Hepatocyte (in vitro differentiated cells): ENCODE measurements at places on chromosomes 16 and 17.

- H3K4me3 ChIP-seq = no peak overlapping the region
- H3K4me1 ChIP-seq = peaks cover 14% of the 10 kb centered on the region
- no peak overlapping the region for H3K27ac ChIP-seq
- DNase-seq = no peak
These were observed 62.0 kb upstream of the TEKT3 start for GRCh38 chr17:15403276-15403939.

- DNase-seq = no peak
- H3K27ac ChIP-seq = no peak overlapping the region
- no peaks in the 10 kb centered on the region for H3K36me3 ChIP-seq
- no peaks in the 10 kb centered on the region for H3K27me3 ChIP-seq
These were observed 60.4 kb downstream of the PRMT7 start for GRCh38 chr16:68371276-68371651.

DNA sequence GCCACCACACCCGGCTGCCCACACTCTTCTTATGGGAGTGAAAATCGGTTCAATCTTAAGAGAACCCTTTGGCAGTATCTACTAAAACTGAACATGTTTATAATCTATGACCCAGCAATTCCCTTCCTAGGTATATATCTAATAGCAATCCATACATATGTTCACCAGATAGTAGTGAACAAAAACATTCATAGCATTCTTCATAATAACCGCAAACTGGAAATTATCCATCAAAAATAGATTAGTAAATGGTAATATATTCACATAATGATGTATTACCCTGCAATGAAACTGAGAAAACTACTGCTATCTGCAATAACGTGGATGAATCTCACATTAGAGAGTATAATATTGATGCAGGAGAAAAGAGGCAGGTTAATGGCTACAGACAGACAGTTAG lies 23.1 kb downstream of the COPRS start:
- H3K36me3 ChIP-seq = no peaks in the 10 kb centered on the region
- no peaks in the 10 kb centered on the region for H3K27me3 ChIP-seq
- H3K4me3 ChIP-seq = no peak overlapping the region
- H3K27ac ChIP-seq = no peak overlapping the region

DNA sequence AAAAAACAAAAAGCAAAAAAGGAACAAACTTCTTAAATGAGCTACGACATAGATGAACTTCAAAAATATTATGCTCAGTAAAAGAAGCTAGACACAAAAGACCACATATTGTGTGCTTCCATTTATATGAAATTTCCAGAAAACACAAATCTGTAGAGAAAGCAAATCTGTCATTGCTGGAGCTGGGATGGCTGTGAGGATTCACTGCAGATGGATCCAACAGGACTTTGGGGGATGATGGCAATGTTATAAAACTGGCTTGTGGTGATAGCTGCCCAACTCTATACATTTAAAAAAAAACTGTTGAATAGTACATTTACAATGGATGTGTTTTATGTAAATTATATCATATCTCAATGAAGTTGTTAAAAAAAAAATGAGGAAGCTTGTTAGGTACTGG lies 52.6 kb upstream of the MAP3K14 start:
- no peak overlapping the region for H3K4me3 ChIP-seq
- no peak overlapping the region for H3K27ac ChIP-seq
- DNase-seq = no peak
- H3K4me1 ChIP-seq = peaks cover 10% of the 10 kb centered on the region
- no peaks in the 10 kb centered on the region for H3K36me3 ChIP-seq
- no peaks in the 10 kb centered on the region for H3K27me3 ChIP-seq

DNA sequence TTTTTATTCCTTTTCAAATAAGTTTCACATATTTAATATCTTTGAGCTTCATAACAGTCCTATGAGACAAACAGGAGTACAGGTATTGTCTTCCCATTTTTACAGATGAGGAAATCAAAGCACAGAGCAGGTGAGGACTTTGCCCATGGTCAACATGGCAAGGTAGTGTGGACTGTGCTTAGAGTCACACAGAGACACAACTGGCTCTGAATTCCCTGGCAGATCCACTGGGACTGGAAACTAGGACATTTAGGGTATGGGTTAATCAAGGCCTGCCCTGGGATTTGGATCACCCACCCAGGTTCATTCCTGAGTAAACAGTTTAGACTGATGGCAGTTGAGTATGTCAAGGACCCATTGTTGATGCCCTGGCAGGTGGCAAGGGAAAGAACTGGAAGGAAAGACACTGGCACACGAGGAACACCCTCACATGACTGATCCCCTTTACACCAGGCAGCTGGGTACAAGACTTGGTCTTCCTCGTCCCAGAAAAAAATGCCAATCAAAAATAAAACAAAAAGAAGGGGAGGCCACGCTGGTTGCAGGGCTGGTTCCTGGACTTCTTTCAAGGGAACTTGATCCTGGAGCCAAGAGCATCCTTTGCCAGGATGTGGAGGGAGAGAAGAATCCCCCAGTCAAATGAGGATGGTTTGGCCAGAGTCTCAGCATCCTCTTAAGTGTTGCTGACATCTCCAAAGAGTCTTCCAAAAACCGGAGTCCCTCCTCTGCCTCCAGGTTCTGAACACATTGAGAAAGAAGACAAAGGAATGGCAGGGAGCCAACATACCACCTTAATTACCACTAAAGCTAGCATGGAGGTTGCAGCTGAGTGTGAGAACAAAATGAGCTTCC lies 34.9 kb downstream of the CHD9 start:
- no peaks in the 10 kb centered on the region for H3K36me3 ChIP-seq
- DNase-seq = peak; percentile 32
- H3K27me3 ChIP-seq = no peaks in the 10 kb centered on the region
- peak overlapping the region; percentile 89 for H3K27ac ChIP-seq
- H3K4me1 ChIP-seq = peaks cover 58% of the 10 kb centered on the region

DNA sequence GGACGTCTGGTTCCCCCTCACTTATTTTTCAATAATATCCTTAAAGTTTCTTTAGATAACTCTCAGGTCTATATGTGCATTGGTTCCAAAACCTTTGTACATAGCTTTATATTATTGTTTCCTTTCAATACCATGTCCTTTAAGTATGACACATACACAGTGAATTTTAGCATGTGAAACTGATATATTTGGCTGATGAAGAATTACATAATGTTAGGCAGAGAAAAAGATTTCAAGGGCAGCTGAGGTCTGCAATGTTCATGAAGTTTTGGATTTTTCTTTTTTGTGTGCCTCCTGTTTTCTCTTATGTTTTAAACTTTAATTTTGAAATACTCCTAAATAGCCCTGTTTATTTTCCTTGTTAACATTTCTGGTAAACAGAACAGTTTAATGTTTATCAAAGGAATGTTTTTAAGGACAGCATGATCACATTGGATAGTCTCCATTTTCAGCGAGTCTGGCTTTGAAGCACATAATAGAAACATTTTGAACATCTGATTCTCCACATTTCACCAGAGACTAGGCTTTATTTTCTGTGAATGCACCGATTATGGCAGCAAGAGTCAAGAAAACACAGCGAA lies 32.9 kb upstream of the FBXO47 start:
- no peak for DNase-seq
- H3K4me3 ChIP-seq = no peak overlapping the region
- peaks cover 8% of the 10 kb centered on the region for H3K4me1 ChIP-seq

DNA sequence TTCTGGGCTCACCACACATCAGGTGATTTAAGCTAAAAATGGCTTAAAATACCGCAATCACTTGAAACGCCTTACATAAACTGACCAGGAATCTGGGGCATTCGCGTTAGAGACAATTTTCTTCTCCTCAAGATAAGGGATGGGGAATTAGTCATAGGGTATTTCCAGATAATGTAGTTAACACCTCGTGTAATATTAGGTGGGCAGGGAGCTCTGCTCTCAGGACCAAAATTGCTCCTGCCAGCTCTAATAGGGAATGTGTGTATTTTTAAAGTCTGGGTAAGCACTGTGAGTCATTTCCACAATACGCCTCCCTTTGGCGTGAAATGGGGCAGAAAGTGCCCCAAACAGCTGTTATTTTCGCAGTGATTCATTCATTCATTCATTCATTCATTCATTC lies 408.6 kb downstream of the MAF start:
- no peak for DNase-seq
- H3K4me3 ChIP-seq = no peak overlapping the region
- no peaks in the 10 kb centered on the region for H3K4me1 ChIP-seq
- H3K36me3 ChIP-seq = no peaks in the 10 kb centered on the region

DNA sequence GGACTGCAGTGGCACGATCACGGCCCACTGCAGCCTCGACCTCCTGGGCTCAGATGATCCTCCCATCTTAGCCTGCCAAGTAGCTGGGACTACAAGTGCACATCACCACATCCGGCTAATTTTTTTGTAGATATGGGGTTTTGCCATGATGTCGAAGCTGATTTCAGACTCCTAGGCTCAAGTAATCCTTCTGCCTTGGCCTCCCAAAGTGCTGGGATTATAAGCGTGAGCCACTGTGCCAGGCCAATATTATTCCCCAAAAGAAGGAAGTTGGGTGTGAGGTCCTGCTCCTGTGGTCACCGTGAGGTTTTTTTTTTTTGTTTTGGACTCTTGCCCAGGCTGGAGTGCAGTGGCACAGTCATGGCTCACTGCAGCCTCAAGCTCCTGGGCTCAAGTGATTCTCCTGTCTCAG lies 1.5 kb downstream of the AMZ2 start:
- no peaks in the 10 kb centered on the region for H3K36me3 ChIP-seq
- DNase-seq = no peak
- H3K4me3 ChIP-seq = no peak overlapping the region
- H3K27ac ChIP-seq = no peak overlapping the region

DNA sequence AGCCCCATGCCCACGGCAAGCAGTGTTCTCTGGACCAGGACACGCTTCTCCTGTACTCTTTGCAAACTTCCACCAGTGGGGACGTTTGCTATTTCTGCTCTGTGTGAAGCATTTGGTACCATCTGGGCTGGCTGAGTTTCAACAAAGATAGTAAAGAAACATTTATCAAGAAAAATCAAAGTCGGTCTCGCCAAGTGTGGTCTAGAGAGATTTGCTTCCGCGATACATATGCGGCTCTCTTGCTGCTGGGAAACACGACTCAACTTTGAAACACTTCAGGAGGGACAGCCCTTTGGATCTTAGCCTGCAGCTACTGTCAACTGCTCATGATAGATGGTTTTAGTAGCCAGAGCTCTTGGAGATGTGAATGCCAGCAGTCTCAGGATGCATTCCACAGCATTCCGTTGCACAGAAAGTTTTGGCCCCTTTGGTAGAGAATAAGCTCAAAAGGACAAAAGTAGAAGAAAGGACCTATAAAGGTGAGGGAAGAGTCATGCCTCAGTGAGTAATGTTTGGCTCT lies 168.2 kb upstream of the CACNG3 start:
- H3K4me3 ChIP-seq = no peak overlapping the region
- no peaks in the 10 kb centered on the region for H3K4me1 ChIP-seq
- H3K27me3 ChIP-seq = no peaks in the 10 kb centered on the region

DNA sequence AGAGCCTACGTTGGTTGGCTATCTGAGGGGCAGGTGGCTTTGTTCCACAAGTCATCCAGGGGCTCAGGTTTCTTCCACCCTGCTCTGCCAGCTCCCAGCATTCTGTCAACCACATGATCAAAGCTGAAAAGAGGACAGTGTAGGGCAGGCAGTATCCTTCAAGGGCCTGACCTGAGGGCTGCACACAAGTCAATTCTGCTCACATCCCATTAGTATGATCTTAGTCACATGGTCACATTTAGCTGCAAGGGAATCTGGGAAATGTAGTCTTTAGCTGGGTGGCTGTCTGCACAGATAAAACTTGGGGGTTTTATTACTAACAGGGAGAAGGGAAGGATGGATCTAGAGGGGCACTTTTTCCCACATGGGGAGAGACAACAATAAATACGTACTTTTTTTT lies 97.3 kb downstream of the SALL1 start:
- no peak for DNase-seq
- no peaks in the 10 kb centered on the region for H3K4me1 ChIP-seq
- H3K27me3 ChIP-seq = no peaks in the 10 kb centered on the region
- no peaks in the 10 kb centered on the region for H3K36me3 ChIP-seq

GRCh38 chr16:87931504-87931903 lies 4.8 kb downstream of the CA5A start:
- peak; percentile 40 for DNase-seq
- no peak overlapping the region for H3K4me3 ChIP-seq
- H3K27ac ChIP-seq = no peak overlapping the region
- H3K4me1 ChIP-seq = no peaks in the 10 kb centered on the region
- no peaks in the 10 kb centered on the region for H3K27me3 ChIP-seq

- H3K4me1 ChIP-seq = no peaks in the 10 kb centered on the region
- no peak overlapping the region for H3K27ac ChIP-seq
- peak; percentile 91 for DNase-seq
- H3K36me3 ChIP-seq = no peaks in the 10 kb centered on the region
- no peaks in the 10 kb centered on the region for H3K27me3 ChIP-seq
These were observed 7.0 kb downstream of the KRT14 start for GRCh38 chr17:41579484-41580243.

- no peaks in the 10 kb centered on the region for H3K4me1 ChIP-seq
- DNase-seq = peak; percentile 84
- peak overlapping the region; percentile 29 for H3K27ac ChIP-seq
- no peaks in the 10 kb centered on the region for H3K36me3 ChIP-seq
These were observed 7.3 kb upstream of the VEZF1 start for GRCh38 chr17:57995076-57995956.

DNA sequence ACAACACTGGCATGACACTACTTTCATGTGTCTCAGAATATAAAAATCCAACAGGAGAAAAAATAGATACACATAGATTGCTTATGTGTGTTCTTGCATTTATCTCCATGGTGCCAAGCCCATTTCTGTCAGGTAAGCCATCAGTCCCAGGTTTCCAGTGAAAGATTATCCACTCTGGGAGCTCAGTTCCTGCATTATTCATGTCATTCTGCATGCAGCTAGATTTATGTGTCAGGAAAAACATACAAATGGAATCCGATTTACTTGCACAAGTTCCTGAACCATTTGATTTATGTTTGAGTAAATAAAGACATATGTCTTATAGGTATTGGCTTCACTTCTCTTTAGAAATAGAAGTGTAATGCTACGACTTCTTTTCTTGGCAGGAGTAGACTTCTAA lies 569.7 kb downstream of the KCNJ2 start:
- no peaks in the 10 kb centered on the region for H3K4me1 ChIP-seq
- no peak overlapping the region for H3K27ac ChIP-seq
- H3K36me3 ChIP-seq = no peaks in the 10 kb centered on the region
- no peak for DNase-seq

- peaks cover 89% of the 10 kb centered on the region for H3K4me1 ChIP-seq
- DNase-seq = peak; percentile 61
- H3K4me3 ChIP-seq = peak overlapping the region; percentile 7
- H3K36me3 ChIP-seq = no peaks in the 10 kb centered on the region
These were observed 20.6 kb downstream of the ZNF423 start for GRCh38 chr16:49835161-49835777.
